ENCODE measurements at places on chromosomes 7 and 10. TPM values are rescaled to one million over a fixed set of nuclear protein-coding genes. Genes with fewer than 3 reads are reported as not detected.

GRCh38 chr10:48623009-48623408 lies 18.1 kb upstream of the ARHGAP22 start:
- no peak overlapping the region for H3K27ac ChIP-seq
- DNase-seq = no peak
- H3K27me3 ChIP-seq = no peaks in the 10 kb centered on the region
- no peak overlapping the region for H3K4me3 ChIP-seq
- H3K36me3 ChIP-seq = no peaks in the 10 kb centered on the region

- H3K36me3 ChIP-seq = no peaks in the 10 kb centered on the region
- no peaks in the 10 kb centered on the region for H3K4me1 ChIP-seq
- no peaks in the 10 kb centered on the region for H3K27me3 ChIP-seq
- H3K27ac ChIP-seq = no peak overlapping the region
These were observed 8.9 kb downstream of the DHTKD1 start for GRCh38 chr10:12077580-12078180.

DNA sequence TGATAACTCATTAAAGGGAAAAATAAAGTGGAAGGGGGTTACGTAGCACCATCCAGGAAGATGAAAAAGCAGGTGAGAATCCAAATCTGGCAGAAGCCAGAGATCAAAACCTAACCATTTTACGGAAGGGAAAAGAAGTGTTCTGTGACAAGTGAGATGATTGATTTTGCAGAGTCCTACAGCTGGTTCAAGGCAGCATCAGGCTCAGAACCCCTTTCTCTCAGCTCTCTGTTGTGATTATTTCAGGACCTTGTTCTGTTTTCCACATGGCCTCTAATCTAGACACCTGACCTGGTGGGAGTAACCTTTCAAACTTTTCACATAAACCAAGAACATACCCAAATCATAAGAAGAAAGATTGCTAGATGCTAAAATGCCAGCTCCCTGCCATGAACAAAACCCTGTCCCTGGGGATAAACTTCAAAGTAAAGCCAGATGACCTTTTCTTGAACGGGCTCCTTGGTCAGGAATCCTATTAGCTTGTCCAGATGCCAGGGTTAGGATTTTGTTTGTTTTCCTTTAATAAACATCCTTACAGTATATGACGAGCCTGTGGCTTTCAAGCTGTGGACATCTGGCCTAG lies 5.9 kb downstream of the DUSP5 start:
- no peaks in the 10 kb centered on the region for H3K36me3 ChIP-seq
- DNase-seq = no peak
- no peak overlapping the region for H3K27ac ChIP-seq
- H3K4me1 ChIP-seq = peaks cover 45% of the 10 kb centered on the region
- H3K4me3 ChIP-seq = no peak overlapping the region
- H3K27me3 ChIP-seq = peaks cover 25% of the 10 kb centered on the region

- H3K27ac ChIP-seq = no peak overlapping the region
- H3K36me3 ChIP-seq = no peaks in the 10 kb centered on the region
- no peaks in the 10 kb centered on the region for H3K4me1 ChIP-seq
- H3K4me3 ChIP-seq = no peak overlapping the region
These were observed 421.3 kb downstream of the EXOC4 start for GRCh38 chr7:133674079-133674763.

- peaks cover 2% of the 10 kb centered on the region for H3K36me3 ChIP-seq
- no peaks in the 10 kb centered on the region for H3K27me3 ChIP-seq
- H3K27ac ChIP-seq = peak overlapping the region; percentile 35
- peaks cover 59% of the 10 kb centered on the region for H3K4me1 ChIP-seq
These were observed 50.5 kb downstream of the MALSU1 start for GRCh38 chr7:23349484-23350157.

DNA sequence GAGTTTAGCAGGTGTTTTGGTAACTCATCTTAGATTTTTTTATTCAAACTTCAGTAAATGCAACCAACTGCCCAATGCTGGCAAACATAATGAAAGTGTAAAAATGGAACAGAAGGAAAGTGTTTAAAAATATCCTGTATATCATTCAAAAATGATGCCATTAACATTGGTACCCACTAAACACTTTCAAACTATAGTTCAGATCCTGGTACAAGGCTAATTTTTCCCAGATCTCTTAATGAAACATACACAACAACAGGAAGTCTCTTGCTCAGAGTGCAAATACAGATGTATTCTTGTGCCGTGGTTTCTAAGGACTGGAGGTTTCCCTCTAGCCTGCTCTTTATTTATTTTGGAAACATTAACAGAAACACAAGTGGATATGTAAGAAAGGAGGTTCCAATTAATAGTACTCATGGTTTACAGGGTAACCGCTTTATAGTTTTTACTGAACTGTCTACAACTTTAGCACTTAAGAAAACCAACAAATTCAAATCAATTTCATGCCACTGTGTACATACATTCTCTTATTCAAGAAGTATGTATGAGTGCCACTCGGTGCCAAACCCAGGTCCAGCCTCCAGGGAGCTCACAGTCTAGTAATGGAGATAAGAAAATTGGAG lies 176.0 kb upstream of the AKR1E2 start:
- H3K27me3 ChIP-seq = no peaks in the 10 kb centered on the region
- no peaks in the 10 kb centered on the region for H3K36me3 ChIP-seq
- H3K27ac ChIP-seq = no peak overlapping the region
- no peak overlapping the region for H3K4me3 ChIP-seq

DNA sequence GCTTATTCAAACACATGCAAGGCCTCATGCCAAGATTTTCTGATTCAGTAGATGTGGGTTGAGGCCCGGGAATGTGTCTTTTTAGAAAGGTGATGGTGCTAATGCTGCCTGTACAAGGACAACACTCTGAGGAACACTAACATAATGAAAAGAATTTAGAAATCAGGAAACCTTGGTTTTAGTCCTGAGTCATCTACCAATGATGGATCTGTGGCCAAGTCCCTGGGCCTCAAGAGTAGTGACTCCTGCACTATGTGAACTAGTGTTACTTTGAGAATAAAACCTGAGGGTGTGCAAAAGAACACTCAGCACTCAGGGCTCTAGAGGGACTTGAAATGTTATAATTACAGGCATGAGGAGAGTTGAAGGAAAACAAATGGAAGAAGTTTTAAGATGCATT lies 741.7 kb upstream of the GALNT17 start:
- H3K4me3 ChIP-seq = no peak overlapping the region
- H3K36me3 ChIP-seq = no peaks in the 10 kb centered on the region
- H3K4me1 ChIP-seq = peaks cover 18% of the 10 kb centered on the region
- no peak overlapping the region for H3K27ac ChIP-seq
- no peak for DNase-seq

DNA sequence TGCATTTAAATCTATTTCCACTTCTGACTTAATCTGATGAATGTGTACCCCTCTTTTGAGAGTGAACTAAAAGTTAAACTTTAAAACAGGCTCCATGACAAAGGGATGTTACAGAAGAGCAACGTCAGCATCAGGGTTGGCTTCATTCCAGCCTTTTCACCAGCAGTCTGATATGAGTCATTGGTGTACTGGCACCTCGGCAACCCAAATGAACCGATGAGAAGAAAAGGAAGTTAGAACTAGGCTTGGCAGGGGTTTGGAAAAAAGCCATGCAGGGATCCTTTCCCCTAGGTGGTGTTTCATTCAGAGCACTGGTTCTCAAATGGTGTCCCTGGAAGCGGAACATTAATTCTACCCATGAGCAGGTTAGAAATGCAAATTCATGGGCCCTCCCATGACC lies 53.6 kb downstream of the SEC61G start:
- no peak overlapping the region for H3K4me3 ChIP-seq
- no peak for DNase-seq
- no peaks in the 10 kb centered on the region for H3K27me3 ChIP-seq
- H3K4me1 ChIP-seq = no peaks in the 10 kb centered on the region

- no peak overlapping the region for H3K4me3 ChIP-seq
- DNase-seq = no peak
- no peaks in the 10 kb centered on the region for H3K36me3 ChIP-seq
- peaks cover 42% of the 10 kb centered on the region for H3K27me3 ChIP-seq
These were observed 5.1 kb downstream of the STK32C start for GRCh38 chr10:132302421-132303310.

The DYDC1 gene
- not detected for total RNA-seq

The MET gene
- total RNA-seq = 7.0 TPM

Data from neural progenitor cell (in vitro differentiated cells).